ENCODE measurements at places on chromosomes 13 and 19. TPM values are rescaled to one million over a fixed set of nuclear protein-coding genes. Genes with fewer than 3 reads are reported as not detected.
A peak's percentile ranks its signal among the peaks of the same experiment; 100 is the strongest.

The ADPRHL1 gene
- total RNA-seq, result 2.1 TPM

The SGCG gene
- not detected for total RNA-seq

The PTH2 gene
- total RNA-seq, result not detected

The PSG3 gene
- not detected for total RNA-seq

The UPK1A gene
- total RNA-seq, result 0.86 TPM

The SBK2 gene
- not detected for total RNA-seq

The DUXA gene
- total RNA-seq, result not detected

The IGSF23 gene
- total RNA-seq, result not detected

The SIGLEC7 gene
- total RNA-seq, result not detected

The PPP1R12C gene
- 71.6 TPM for total RNA-seq

The CBY2 gene
- not detected for total RNA-seq

The ZNF443 gene
- total RNA-seq, result 4.3 TPM

GRCh38 chr19:1616396-1616795 is 11.1 kb upstream of the UQCR11 start:
- no peaks in the 10 kb centered on the region for H3K27me3 ChIP-seq
- no peak overlapping the region for H3K4me3 ChIP-seq
- peak overlapping the region; percentile 78 for H3K27ac ChIP-seq
- no peaks in the 10 kb centered on the region for H3K36me3 ChIP-seq

DNA sequence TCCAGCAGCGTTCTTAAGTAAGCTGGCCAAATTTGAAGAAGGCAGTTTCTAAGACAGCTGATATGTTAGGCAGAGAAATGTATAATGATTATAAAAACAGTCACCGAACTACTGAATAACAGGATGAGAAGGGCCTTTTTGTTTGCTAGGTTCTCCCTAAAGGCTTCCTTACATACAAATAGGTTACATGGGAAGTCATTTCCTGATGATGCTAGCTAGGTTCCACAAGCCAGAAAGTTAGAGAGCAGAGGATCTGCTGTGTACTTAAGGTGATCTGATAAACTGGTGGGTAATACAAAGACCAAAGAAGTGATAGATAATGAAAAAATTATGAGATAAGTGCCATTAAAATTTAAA is 139.7 kb downstream of the VWA8 start:
- peaks cover 7% of the 10 kb centered on the region for H3K36me3 ChIP-seq
- DNase-seq, result no peak
- no peaks in the 10 kb centered on the region for H3K27me3 ChIP-seq
- no peak overlapping the region for H3K27ac ChIP-seq
- no peaks in the 10 kb centered on the region for H3K4me1 ChIP-seq
- no peak overlapping the region for H3K4me3 ChIP-seq

- H3K36me3 ChIP-seq, result peaks cover 2% of the 10 kb centered on the region
- H3K27ac ChIP-seq, result no peak overlapping the region
- no peaks in the 10 kb centered on the region for H3K27me3 ChIP-seq
- DNase-seq, result no peak
- H3K4me3 ChIP-seq, result no peak overlapping the region
- peaks cover 6% of the 10 kb centered on the region for H3K4me1 ChIP-seq
Observed at GRCh38 chr13:20332361-20333096, 100.4 kb upstream of the GJB6 start.

DNA sequence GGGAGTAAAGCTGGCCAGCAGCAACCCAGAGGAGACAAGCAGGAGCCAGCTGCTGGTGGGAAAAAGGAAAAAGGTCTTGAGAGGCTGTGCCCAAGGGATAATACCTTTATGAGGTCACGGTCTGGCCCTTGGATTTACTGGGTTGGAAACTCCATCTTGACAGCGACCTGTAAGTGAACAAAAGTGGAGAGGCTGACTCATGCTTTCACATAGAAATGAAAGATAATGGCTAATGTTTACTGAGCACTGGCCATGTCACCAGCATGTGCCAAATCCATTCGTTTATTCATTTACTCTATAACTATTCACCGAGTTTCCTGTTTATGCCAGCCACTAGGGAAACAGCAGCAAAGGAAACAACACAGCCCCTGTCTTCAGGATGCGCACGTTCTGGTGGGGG is 4.7 kb downstream of the VRK3 start:
- H3K27ac ChIP-seq, result peak overlapping the region; percentile 7
- no peak overlapping the region for H3K4me3 ChIP-seq
- H3K4me1 ChIP-seq, result peaks cover 32% of the 10 kb centered on the region
- DNase-seq, result no peak
- peaks cover 13% of the 10 kb centered on the region for H3K36me3 ChIP-seq

DNA sequence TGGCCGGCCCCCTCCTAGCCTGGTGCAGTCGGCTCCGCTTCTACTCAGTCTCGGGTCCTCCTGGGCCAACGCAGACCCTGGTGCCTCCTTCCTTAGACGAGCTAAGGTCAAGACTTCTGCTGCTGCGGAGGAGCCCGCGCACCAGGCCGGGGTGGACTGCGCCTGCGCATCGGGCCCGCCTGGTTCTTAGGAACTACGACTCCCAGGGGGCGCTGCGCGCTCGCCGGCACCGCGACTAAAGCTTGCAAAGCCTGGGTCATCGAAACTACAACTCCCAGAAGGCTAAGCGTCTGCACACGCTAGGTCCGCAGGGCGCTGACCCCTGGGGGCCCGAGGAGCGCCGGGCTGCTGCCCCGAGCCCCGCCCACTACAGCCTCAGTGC is at the start of gene ZNF835:
Gene ZNF835 (minus strand): TSS at position 145 of the 382 bp plus-strand sequence. CDS start 6,559 bp downstream, outside the sequence.
- H3K27me3 ChIP-seq, result no peaks in the 10 kb centered on the region
- peaks cover 15% of the 10 kb centered on the region for H3K36me3 ChIP-seq
- no peaks in the 10 kb centered on the region for H3K4me1 ChIP-seq
- DNase-seq, result peak; percentile 86
- no peak within 1 kb of the TSS for H3K27ac ChIP-seq
- H3K4me3 ChIP-seq, result peak within 1 kb of the TSS; percentile 93

DNA sequence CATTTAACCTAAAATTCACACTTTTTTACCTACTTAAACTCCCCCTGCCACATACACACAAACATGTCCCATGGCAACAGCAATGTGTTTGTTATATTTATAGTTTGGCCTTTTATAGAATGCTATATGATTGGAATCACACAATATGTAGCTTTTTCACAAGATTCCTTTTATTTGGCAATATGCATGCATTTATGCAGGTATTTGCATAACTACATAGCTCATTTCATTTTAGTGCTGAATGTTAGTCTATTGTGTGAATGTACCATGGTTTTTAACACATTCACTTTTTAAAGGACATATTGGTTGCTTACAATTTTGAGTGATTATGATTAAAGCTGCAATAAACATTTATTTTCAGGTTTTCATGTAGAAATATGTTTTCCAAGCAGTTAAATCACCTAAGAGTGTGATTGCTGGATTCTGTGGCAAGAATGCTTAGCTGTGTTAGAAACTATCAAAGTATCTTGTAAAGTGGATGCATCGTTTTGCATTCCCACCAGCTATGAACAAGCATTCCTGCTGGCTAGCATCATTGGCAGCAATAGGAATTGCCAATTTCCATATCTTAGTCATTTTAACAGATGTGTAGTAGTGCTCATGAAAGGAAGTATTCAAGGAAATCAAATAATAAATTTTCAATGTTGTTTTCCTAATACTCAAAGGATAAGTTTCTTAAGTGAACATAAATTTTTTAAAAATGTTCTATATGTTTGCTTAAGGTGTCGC is 557.0 kb downstream of the SLITRK1 start:
- no peaks in the 10 kb centered on the region for H3K4me1 ChIP-seq
- no peaks in the 10 kb centered on the region for H3K27me3 ChIP-seq
- no peak overlapping the region for H3K27ac ChIP-seq
- H3K4me3 ChIP-seq, result no peak overlapping the region

DNA sequence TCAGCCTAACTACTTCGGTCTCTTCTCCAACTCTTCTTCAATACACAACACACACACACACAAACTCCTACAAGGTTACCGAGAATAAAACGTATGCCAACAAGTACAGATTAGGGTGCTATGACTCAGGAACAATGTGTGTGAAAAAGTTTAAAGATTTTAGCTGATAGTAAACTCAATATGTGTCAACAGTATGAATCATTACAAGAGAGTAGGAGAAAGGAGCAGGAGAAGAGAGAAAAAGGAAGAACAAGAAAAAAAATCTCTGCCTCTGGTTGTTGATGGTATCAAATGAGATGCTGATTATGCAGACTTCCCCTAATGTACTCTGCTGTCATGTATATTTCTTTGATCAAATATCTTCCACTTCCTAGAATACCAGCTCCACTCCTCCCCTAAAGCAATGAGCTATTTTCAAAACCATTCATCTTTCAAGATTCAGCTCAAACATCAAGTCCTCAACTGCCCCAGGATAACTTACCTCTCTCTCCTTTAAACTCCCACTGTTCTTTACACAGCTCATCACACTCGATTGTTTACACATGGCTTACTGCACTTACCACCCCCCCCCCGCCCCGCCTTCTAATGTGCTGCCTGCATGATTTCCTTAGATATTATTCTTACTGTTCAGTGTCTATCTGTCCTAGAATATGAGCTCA is 95.6 kb downstream of the FAM216B start:
- DNase-seq, result no peak
- H3K27me3 ChIP-seq, result peaks cover 24% of the 10 kb centered on the region

GRCh38 chr13:51796546-51796945 is 7.4 kb downstream of the DHRS12 start:
- no peak overlapping the region for H3K4me3 ChIP-seq
- H3K36me3 ChIP-seq, result peaks cover 7% of the 10 kb centered on the region
- no peak for DNase-seq
- H3K27ac ChIP-seq, result no peak overlapping the region
- H3K27me3 ChIP-seq, result no peaks in the 10 kb centered on the region
- peaks cover 46% of the 10 kb centered on the region for H3K4me1 ChIP-seq

- H3K27me3 ChIP-seq, result no peaks in the 10 kb centered on the region
- peak overlapping the region; percentile 76 for H3K27ac ChIP-seq
- H3K4me1 ChIP-seq, result peaks cover 38% of the 10 kb centered on the region
- H3K36me3 ChIP-seq, result no peaks in the 10 kb centered on the region
- H3K4me3 ChIP-seq, result no peak overlapping the region
Observed at GRCh38 chr19:38729653-38730469, 14.4 kb downstream of the CAPN12 start.

- H3K4me3 ChIP-seq, result peak overlapping the region; percentile 97
- no peaks in the 10 kb centered on the region for H3K27me3 ChIP-seq
- H3K4me1 ChIP-seq, result peaks cover 18% of the 10 kb centered on the region
- peak overlapping the region; percentile 99 for H3K27ac ChIP-seq
- peak; percentile 93 for DNase-seq
Observed at GRCh38 chr19:53553865-53554791, 16.2 kb downstream of the ZNF331 start.

DNA sequence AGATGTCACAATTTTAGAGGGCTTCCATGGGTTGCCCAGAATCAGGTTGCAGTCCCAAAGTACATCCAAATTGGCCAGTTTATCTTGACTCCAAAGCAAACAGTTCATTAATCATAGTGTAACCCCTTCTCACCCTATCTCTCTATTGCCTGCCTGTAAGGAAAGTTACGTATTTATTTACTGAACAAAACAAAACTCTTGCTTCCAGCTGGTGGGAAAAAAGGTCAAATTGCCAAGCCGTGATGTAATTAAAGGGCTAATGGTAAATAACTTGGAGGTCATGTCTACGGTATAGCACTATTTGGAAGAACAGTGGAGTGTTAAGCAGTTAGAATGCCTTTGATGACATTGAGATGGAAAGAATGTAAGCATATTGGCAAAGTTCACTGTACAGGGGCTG is 214.0 kb downstream of the DLEU7 start:
- no peak for DNase-seq
- H3K36me3 ChIP-seq, result no peaks in the 10 kb centered on the region
- no peaks in the 10 kb centered on the region for H3K27me3 ChIP-seq
- no peaks in the 10 kb centered on the region for H3K4me1 ChIP-seq

- DNase-seq, result no peak
- H3K27me3 ChIP-seq, result no peaks in the 10 kb centered on the region
- peaks cover 1% of the 10 kb centered on the region for H3K36me3 ChIP-seq
- no peak overlapping the region for H3K4me3 ChIP-seq
- H3K27ac ChIP-seq, result no peak overlapping the region
- H3K4me1 ChIP-seq, result no peaks in the 10 kb centered on the region
Observed at GRCh38 chr13:65929436-65929835, 1300.7 kb downstream of the PCDH9 start.

GRCh38 chr13:43127827-43128226 is 104.4 kb downstream of the DNAJC15 start:
- H3K36me3 ChIP-seq, result no peaks in the 10 kb centered on the region
- no peak overlapping the region for H3K4me3 ChIP-seq
- peaks cover 11% of the 10 kb centered on the region for H3K4me1 ChIP-seq

GRCh38 chr19:16306728-16307402 is 17.8 kb upstream of the KLF2 start:
- H3K27me3 ChIP-seq, result no peaks in the 10 kb centered on the region
- H3K4me3 ChIP-seq, result no peak overlapping the region
- no peaks in the 10 kb centered on the region for H3K4me1 ChIP-seq
- no peak for DNase-seq
- no peak overlapping the region for H3K27ac ChIP-seq
- H3K36me3 ChIP-seq, result no peaks in the 10 kb centered on the region

DNA sequence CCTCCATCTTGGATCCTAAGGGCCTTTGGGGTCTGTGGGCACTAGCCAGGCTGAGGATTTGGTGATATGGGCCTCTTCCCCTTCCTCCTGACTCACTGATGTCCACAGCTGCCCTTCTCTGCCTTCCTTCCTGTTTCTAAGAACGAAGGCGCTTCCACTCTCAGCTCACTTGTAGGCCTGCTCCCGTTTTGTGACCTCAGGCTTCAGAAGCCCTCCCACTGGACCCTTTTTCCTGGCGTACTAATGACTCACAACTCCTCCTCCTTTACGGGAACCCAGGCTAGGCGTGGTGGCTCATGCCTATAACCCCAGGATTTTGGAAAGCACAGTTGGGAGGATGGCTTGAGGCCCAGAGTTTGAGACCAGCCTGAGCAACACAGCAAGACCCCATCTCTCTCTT is 55.6 kb downstream of the TMED1 start:
- H3K27ac ChIP-seq, result no peak overlapping the region
- H3K36me3 ChIP-seq, result peaks cover 35% of the 10 kb centered on the region
- no peaks in the 10 kb centered on the region for H3K4me1 ChIP-seq
- H3K27me3 ChIP-seq, result no peaks in the 10 kb centered on the region

Measured in activated T-cell treated with anti-CD3 and anti-CD28 coated beads, Interleukin-2, amount 50 U/mL, for 72 hours (primary cell).